Left renal pelvis (tissue), 4 donors: ENCODE measurements at places on chromosomes 16 and 17. TPM values are rescaled to one million over a fixed set of nuclear protein-coding genes. Genes with fewer than 3 reads are reported as not detected.

The TRPV3 gene
- 1.6 TPM for polyA plus RNA-seq

The CSHL1 gene
- not detected for polyA plus RNA-seq

The DCXR gene
- 87.4 TPM for polyA plus RNA-seq

The PRSS27 gene
- 0.73 TPM for polyA plus RNA-seq

The CCDC144A gene
- 0.86 TPM for polyA plus RNA-seq

The TEX19 gene
- 0.09 TPM for polyA plus RNA-seq

DNA sequence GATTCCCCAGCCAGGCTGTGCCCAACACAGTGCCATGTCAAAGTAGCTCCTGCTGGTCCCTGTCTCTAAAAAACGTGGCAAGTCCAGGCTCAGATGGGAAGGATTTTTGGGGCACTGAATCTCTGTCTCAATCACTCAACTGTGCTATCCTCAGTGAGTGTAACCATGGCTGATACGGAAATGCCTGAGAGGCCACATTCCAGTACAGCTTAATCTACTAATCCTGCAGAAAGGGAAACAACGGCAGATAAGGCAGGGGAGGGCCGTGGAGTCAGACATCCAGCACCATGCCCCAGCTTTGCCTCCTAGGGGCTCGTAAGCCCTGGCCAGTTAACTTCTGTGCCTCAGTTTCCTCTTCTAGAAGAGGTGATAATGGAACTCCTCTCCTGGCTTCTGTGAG is 251.7 kb downstream of the CPPED1 start:
- no peak for DNase-seq

DNA sequence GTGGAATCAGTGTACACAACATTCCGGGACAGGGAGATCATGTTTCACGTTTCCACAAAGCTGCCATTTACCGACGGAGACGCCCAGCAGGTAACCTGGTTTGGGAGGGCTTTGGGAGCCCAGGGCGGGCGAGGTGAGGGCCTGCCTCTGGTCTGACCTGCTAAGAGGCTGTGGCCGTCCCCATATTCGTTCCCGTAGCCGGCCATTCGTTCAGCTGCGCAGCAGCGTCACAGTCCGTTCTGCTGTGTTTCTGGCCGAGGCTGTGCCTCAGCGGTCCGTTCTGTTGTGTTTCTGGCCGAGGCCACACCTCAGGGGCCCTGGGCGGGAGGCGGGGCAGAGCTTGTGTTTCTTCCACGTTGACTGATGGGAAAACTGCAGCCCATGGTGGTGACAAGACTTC is 68.0 kb downstream of the OR1D5 start:
- no peak for DNase-seq

DNA sequence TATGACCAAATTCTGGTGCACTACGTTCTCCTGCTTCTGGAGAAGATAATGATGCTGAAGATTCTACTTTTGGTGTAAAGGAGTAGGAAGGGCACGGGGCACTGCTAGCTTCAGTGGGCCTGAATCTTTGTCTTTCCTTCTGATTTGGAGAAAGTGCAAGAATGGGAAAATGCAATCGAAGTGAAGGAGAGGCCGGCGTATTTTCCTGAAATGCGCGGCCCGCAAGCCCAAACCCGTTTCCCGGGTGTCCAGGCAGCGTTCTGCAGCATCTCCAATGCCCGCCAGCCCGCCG is 372 bp upstream of the NDE1 start:
- DNase-seq = no peak

GRCh38 chr16:85288869-85289660 is 176.8 kb upstream of the CIBAR2 start:
- no peak for DNase-seq

GRCh38 chr17:40219594-40220338 is 662 bp downstream of the WIPF2 start:
- DNase-seq = peak; percentile 51
